Neural crest cell (in vitro differentiated cells): ENCODE measurements at places on chromosomes 4 and X. TPM values are rescaled to one million over a fixed set of nuclear protein-coding genes. Genes with fewer than 3 reads are reported as not detected.

DNA sequence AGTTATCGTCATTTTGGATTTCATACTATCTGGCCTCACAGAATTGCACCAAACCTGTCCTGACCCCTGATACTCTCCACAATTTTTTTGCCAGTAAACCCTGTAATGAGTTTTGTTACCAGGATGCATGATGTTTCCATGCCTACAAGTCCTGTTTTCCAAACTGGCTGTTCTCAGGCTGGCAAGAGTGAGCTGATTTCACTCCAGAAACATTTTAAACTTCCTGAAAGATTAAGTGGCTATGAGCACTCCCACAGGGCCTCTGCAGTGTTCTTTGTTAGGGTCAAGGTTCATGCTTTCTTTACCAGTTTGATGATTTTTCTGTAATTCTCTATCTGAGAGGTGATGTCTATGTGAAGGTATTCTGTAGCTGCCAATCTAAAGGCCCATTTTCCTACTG lies 31.7 kb upstream of the PDLIM3 start:
- DNase-seq: no peak

CXXC4 gene
- total RNA-seq: 18.9 and 20.3 TPM in 2 replicates

- DNase-seq: no peak
These were observed 511.3 kb upstream of the PCDH7 start for GRCh38 chr4:30208731-30209435.

GPC4 gene
- total RNA-seq: 21.1 and 22.3 TPM in 2 replicates

GRCh38 chr4:74934888-74935287 lies 2.0 kb downstream of the PARM1 start:
- DNase-seq: no peak

GRCh38 chr4:925771-926500 lies 6.2 kb downstream of the GAK start:
- DNase-seq: no peak

GRCh38 chrX:139639253-139639652 lies 68.7 kb downstream of the MCF2 start:
- no peak for DNase-seq
